ENCODE measurements at places on chromosomes 5 and 9.

- DNase-seq, result no peak
Observed at GRCh38 chr5:4662756-4663155, 477.4 kb upstream of the ADAMTS16 start.

GRCh38 chr9:34869390-34869789 lies 88.7 kb upstream of the PHF24 start:
- no peak for DNase-seq

GRCh38 chr9:99253772-99254431 lies 31.8 kb downstream of the SEC61B start:
- DNase-seq, result peak; percentile 35

GRCh38 chr5:153490118-153491037 lies at the start of gene GRIA1:
GRIA1 (plus strand) TSS chr5:153490670.
- no peak for DNase-seq

GRCh38 chr9:80560976-80561375 lies 989.2 kb downstream of the TLE4 start:
- DNase-seq, result no peak

DNA sequence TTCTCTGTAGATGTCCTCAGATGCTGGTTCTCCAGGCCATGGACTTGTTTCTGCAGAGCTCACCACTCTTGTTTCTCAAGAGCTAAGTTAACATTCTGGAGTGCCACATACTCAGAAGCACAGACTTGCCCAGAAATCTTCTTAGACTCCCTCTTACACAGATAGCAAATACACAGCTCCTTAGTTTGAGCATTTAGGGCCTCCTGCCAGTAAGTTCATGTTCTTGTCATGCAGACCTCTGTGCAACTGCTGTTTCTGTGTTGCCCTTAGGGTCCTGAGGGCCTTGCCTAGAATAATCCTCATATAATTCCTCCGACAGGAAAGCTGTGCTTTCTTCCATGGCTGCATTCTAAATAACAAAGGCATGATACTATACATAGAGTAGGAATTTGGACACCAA lies 1.3 kb upstream of the PTPDC1 start:
- no peak for DNase-seq

- no peak for DNase-seq
Observed at GRCh38 chr9:5846501-5846921, 13.6 kb upstream of the ERMP1 start.

DNA sequence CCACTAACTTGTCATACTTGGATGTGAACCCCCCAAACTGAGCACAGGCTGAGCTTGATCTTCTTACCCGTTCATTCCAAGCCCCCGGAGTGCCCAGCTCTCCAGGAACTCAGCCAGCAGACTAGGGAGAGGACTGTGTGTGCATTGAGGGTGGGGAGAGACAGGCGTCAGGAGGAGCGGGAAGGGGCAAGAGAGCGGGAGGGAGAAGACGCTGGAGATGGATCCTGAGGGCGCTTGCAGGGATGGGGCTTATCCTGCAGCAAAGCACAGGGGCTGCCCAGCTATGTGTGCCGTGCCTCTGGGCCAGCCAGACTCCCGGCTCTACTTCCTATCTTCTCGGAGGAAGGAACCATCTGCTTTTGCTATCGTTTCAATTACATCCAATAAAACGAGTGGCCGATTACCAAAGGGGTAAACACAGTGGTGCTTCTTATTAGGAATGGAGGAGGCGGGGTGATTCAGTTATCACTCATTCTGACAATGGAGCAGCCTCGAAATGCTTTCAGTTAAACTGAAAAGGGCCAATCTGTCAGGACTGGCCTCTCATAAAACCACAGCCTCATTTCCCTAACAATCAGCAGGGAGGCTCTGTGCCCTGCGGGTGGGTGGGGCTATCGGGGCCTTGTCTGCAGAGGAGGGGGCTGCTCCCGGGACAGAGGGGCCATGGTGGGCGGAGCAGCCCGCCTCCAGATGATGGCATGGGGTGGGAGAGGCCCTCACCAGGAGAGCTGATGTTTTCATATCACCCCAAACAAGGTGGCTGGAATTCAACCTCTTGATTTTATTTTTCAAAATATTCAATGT lies 168.2 kb downstream of the DAB2IP start:
- no peak for DNase-seq

GRCh38 chr9:129719135-129719534 lies 33.7 kb downstream of the PTGES start:
- no peak for DNase-seq

- DNase-seq, result no peak
Observed at GRCh38 chr5:74977471-74977870, 74.9 kb downstream of the GCNT4 start.

DNA sequence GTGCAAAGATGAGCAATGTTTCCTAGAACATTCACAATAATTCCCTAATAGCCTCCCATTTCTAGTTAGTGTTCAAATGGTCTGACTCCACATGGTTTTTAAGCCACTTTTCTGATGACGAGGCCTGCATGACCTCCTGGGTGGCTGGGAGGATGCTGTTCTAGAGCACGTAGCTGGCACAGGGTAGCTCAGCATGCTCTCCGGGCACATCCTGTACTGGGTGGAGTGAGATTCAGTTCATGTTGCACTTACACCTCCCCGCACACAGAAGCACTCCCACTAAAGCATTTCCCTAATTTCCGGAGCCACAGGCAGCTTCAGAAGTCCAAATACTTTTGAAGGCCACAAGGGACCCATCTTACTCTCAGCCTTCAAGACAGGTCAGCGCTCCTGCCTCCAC lies 159.8 kb upstream of the LHFPL2 start:
- DNase-seq, result no peak

- no peak for DNase-seq
Observed at GRCh38 chr5:148839960-148840359, 13.5 kb downstream of the ADRB2 start.

DNA sequence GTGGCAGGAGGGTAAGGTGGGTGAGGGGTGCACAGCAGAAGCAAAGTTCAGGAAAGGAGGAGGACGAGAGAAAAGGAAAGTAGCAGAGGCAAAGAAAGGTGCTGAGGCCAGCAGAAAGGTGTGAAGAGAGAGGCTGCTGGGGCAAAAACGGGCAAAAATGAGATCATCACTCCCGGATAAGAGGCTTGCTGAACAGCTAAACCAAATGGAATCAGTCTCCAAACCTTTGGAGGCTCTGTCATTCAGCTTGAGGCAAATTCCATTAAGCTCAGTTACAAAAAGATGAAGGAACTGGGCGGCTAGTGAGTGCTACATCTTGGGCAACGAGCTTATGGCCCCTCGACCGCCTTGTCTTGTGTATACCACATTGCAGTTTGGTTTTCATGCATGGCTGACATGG lies 136.4 kb downstream of the FSTL4 start:
- DNase-seq, result no peak

DNA sequence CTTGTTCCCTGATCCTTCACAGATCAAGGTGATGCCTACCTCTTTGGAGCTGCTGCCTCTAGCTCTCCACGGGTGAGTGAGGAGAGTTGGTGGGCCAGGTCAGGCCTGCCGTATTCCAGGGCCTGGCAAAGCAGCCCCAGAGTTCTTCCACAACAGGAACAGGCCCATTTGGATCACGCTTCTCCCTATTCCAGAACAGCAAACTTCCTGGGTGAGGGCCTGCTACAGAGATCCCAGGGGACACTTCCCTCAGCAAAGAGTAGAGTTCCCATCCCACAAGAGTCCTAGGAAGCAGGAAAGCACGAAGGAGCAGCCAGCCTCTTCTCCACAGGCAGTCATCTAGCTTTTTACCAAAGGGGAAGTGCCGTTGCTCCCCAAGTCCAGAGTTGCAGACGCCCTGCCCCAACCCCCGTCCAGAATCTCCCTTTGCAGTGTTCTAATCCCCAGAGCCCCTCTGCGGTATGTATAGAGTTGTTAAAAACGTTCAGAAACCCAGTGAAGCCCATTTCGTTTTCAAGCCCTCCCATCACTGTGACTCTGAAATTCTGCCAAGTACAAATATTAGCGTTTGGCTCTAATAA lies 9.3 kb upstream of the DNAJB5 start:
- no peak for DNase-seq

- DNase-seq, result no peak
Observed at GRCh38 chr9:99103901-99104458, 933 bp upstream of the TGFBR1 start.

DNA sequence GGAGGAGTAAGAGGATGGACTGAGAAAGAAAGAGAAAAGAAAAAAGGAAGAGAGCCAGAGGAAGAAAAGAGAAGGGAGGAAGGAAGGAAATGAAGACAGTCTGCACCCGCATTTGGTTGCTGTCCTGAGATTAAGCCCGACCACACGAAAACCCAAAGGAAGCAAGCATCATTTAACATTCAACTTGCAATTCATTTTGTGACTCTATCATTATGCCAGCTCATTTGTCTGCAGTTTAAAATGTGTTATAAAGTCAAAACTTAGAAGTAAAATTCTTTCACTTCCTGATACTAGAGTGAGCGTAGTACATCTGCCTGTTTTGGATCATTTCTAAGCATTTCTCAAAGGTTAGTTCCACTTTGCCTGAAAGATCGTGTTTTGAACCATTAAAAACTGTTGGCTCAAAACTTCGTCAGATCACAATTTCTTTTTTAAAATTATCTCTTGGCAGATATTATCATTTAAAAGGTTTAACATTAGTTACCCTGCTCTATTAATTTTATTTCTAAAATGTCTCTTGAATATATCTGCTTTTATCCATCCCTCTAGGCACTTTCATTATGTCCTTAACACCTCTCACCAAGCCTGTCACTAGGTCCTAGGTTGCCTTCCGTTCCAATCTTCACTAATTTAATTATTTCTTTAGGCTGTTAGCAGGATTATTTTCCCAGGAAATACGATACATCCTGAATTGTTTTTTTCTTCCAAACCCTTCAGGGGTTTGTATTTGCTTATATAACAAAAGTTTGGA lies 240.9 kb downstream of the TLE4 start:
- no peak for DNase-seq

GRCh38 chr5:108798513-108799265 lies 51.0 kb downstream of the FER start:
- no peak for DNase-seq

GRCh38 chr9:133396952-133397351 lies 20.8 kb downstream of the STKLD1 start:
- DNase-seq, result no peak

DNA sequence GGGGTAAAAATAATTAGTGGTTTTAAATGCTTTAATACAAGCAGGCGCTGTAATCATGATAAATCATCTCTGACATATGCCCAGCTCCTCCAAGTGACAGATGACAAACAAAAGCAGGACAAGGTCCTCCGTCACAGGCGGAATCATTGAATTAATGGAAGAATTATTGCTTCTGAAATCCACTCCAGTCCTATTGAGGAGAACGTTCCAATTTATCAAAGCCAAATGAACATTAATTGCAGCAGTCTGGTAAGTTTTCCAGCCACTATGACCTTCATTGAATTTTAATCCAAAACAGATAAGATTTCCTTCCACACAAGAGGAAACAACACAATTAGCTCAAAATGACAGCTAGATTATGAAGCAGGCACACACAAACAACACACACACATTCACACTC lies 136.8 kb downstream of the ASTN2 start:
- no peak for DNase-seq

All from stimulated activated CD8-positive, alpha-beta memory T cell treated with anti-CD3 and anti-CD28 coated beads, Interleukin-15, amount 100 ng/mL, for 24 hours (primary cell).